ENCODE measurements at places on chromosomes 2 and 18.

DNA sequence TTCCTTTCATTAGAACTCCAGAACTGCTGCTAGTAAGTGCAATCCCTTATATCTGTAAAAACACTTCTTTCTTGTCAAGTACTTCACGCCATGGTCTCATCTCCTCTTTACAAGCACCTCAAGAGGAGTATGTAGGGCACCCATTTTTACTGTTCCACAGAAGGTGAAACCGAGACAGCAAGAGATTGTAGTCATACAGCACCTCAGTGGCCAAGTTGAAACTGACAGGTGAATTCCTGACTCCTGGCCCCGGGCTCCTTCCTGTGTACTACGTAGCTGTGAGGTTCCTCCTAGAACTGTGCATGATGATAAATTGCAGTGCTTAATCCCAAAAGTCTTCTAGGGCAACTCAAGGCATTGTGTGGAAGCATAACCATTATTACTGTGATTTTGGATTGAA lies 131.5 kb upstream of the MEIS1 start:
- no peak for DNase-seq

- DNase-seq = no peak
Measured at GRCh38 chr2:48412443-48413250, 117.3 kb upstream of the STON1 start.

DNA sequence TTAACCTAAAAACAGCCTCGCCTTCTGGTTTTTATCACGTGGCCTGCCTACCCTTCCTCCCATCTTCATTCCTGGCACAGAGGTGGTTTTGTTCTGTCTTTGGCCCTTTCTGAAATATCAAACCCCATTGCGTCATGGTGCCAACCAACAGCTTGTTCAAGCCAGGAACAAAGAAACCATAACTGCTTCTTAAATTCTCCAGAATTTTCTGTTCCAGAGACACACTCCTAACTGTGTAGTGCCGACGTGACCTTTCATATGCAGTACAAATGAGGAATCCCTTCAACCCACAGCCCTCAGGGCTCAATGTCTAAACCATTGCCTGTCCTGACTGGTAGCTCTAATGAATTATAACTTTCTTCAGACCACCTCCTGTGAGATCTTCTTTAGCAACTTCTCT lies 82.2 kb upstream of the TNP1 start:
- DNase-seq = no peak

- DNase-seq = no peak
Measured at GRCh38 chr2:241149675-241149924, 328 bp upstream of the PASK start.

GRCh38 chr2:62140426-62141141 lies 55.3 kb upstream of the B3GNT2 start:
- no peak for DNase-seq

DNA sequence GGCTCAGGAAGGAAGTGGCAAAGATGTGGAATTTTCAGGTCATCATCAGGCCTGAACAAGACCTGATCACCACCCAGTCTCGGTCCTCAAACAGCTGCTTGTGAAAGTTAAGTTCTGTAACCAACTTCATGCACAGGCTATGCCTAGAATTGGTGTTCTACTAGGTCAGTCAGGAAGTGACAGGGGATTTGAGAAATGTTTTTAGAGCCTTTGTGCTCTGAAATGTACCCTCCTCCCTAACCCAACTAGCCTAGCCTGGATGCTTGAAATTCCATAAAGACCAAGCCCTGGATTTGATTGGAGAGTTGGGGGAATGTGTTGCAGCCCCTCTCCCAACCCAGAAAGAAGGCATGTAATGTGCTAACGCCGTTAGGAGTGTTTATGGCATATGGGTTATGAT lies 63.3 kb downstream of the TGOLN2 start:
- DNase-seq = no peak

DNA sequence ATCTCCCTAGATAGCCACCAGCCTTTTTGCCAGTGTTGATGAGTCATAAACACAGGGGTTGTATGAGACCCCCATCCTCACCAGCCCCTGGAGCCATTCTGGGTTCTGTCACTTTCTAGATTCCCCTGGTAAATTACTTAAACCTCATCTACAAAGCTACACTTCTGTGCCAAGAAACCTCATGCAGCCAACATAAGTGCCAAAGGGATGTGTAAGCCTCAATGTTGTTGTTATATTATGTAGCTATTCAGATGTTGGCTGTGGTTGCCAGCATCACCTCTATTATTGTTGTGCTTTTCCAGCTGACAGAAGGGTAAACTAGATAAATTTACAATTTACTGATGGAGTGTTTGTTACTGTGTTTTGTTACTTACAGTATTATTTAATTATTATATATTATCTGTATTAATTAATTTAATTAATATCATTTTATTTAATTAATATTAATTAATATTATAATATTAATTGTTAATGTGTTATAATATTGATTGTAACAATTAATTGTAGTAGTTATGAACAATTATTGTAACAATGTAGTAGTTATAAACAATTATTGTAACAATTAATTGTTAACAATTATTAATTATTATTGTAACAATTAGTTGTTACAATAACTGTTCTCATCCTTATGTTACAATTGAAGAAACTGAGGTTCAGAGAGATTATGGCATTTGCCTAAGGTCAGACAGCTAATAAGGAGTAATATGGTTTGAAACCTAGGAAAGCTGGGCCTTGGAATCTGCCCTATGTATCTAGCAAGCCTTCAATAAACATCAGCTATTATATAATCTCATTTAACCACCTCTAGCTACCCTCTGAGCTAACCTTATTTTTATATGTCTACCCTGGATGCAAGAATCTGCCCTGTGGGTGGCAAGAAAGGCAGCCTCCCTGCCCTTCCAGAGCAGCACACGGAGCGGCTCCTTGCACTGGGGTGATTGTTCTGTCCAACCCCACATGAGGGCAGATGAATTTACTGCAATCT lies 36.1 kb downstream of the PSTPIP2 start:
- peak; percentile 34 for DNase-seq

DNA sequence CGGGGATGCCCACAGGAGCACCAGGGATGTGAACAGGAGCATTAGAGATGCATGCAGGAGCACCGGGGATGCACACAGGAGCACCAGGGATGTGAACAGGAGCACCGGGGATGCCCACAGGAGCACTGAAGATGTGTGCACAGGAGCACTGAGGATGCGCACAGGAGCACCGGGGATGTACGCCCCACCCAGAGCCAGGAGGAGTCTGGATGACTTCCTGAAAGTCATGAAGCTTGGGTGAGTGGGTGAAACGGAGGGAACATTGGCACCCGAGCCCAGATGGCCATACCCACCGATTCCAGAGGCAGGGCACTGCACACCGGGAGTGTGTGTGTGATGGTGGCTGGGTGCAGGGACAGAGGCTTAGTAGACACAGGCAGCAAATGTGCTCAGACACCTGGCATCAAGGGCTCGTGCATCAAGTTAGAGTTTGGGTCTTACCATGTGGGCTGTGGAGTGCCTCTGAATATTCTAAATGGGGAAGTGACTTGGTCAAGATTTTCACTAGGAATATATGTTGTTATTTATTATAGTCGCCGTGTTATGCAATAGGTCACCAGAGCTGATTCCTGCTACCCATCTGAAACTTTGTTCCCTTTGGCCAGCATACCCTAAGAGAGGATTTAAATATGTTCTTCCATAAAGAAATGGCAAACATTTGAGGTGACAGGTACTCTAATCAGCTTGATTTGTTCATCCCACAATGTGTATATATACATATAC lies 365.8 kb upstream of the MYT1L start:
- DNase-seq = no peak

- DNase-seq = no peak
Measured at GRCh38 chr18:29862824-29863223, 1179.7 kb downstream of the DSC3 start.

DNA sequence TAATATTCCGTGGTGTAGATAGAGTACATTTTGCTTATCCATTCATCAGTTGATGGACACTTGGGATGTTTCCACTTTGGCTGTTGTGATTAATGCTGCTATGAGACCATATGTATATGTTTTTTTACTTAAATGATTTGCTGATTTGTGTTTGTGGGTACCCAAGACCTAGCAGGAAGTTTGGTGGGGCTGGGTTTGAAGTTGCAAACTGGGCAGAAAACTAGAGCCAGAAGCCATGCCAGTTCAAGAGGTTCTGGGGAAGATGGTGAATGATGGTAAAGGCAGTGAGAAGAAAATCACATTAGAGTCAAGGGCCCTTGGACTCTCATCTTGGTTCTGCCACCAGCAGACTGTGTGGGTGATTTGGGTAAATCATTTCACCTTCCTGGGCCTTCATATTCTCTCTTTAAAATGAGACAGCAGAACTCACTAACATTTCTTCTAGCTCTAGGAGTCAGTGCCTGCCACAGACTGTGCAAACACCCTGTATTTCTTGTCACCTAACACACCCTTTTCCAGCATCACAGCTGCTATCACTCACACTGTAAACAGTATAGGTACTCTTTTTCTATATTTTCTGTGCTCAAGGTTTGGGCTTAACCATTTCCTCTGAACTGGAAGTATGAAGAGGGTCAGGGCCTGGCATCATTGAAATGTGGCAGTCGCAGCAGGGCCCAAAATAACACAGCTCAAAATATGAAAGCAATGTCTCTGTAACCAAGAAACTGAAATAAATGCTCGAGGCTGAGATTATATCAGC lies 8.4 kb upstream of the CTLA4 start:
- DNase-seq = no peak

- peak; percentile 26 for DNase-seq
Measured at GRCh38 chr2:241863536-241863954, 4.9 kb upstream of the PDCD1 start.

DNA sequence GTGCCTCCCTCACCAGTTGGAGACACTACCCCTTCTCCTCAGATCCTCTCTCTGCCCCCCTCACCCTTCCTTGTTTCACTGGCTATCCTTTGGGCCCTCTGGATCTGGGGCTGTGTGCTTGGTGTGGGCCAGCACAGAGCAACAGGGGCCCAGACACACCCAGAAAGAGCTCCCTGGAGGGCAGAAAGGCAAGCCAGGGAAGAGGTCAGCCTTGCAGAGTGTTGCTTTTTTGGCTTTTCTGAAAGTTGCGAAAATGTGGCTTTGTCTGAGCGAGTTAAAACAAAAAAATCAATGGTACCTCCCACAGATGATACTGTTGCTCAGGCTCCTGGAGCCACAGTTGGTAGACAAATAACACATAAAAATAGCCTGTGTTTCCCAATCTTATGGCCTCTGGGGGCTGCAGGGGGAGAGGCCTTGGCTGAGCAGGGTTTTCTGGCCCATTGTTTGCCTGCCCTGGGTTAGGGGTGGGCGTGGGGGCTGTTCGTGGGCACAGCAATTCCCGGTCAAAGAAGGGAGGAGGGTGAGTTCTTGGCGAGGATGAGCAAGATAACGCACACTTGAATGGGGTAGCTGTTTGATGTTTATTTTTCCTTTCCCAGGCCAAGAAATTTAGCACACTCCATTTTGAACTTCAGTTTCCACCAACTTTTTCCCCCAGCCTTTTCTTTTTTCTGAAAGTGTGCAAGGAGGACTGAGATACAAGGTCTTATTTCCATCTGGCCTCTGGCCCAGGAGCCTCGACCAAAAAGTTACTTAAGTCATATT lies 167.0 kb upstream of the HAAO start:
- peak; percentile 91 for DNase-seq

- DNase-seq = no peak
Measured at GRCh38 chr18:74980669-74981068, 228.3 kb downstream of the PTGR3 start.

- DNase-seq = no peak
Measured at GRCh38 chr2:218736531-218736930, 25.9 kb downstream of the TTLL4 start.

DNA sequence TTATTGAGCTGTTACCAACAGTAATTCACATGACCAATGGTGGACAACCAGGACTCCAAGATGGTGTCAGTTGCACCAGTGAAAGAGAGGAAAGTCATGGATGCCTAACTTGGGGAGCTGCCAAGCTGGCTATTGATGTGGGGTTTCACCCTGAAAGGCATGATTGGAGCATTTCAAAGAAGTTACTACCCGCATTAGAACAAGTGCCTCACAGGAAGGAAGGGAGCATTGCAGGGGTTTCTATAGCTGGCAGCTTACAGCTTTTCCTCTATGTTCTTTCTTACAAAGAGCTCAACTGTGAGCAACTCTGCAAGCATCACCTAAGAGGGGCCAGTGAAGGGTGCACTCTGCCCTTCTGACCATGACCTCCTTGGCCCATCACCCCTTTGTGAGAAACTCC lies 93.1 kb downstream of the TNFRSF11A start:
- no peak for DNase-seq

DNA sequence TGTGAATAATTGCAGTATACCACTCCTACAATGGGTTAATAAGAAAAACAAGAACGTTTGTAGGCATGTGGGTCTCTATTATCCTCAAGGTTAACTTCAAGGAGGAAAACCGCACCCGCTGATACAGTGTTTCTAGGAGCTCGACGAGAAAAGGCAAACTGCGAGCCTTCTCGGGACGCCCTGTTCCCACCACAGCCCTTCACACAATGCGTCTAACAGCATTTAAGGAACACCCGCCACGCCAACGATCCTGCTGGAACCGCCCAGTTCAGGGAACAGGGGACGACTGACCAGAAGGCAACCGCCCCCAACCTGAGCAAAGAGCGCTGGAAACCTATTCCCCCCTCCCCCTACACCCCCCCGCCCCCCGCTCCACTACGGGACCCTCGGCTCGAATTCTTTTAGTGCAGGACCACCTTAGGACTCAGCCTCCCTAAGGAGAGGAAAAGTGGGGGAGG lies 710 bp upstream of the TMSB10 start:
- peak; percentile 84 for DNase-seq

DNA sequence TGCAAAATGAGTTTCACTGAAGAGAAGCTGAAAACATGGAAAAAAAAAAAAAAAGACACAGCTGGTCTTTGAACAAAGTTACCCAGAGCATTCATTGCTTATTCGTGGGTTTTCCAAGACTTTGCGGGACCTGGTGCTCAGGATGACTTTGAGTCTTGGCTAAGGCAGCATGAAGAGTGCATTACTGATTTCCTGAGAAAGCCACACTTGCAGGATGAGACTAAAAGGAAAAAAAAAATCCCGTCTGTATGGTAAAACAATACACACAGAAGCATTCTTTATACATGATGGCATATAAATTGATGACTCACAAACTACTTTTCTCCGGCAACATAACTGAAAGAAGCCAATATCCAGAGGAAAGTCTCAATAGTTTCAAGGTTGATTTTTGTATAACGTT lies 195.4 kb downstream of the SPP2 start:
- DNase-seq = peak; percentile 93

- DNase-seq = no peak
Measured at GRCh38 chr2:196159221-196159892, 12.0 kb downstream of the STK17B start.
